ENCODE measurements at places on chromosomes 13 and 19. TPM values are rescaled to one million over a fixed set of nuclear protein-coding genes. Genes with fewer than 3 reads are reported as not detected.

Gene KLHL26
- 11.6 TPM for total RNA-seq

Gene FFAR1
- total RNA-seq, result not detected

Gene GNA15
- total RNA-seq, result not detected

Gene PEG3
- 2.9 TPM for total RNA-seq

Gene PTGIR
- total RNA-seq, result 33.9 TPM

Gene ZNF492
- under 0.01 TPM for total RNA-seq

Gene SYNGR4
- not detected for total RNA-seq

Gene CD22
- total RNA-seq, result not detected
